ENCODE measurements at places on chromosomes 1 and 21. TPM values are rescaled to one million over a fixed set of nuclear protein-coding genes. Genes with fewer than 3 reads are reported as not detected.

GRCh38 chr1:13842497-13842896 is 142.5 kb downstream of the PRDM2 start:
- DNase-seq = no peak

CFAP45 gene
- polyA plus RNA-seq = 3.2 TPM

- DNase-seq = no peak
Measured at GRCh38 chr1:59805554-59805953, 9.2 kb upstream of the HOOK1 start.

CACHD1 gene
- 66.3 TPM for polyA plus RNA-seq

- no peak for DNase-seq
Measured at GRCh38 chr1:29884740-29885139, 648.4 kb downstream of the PTPRU start.

DNA sequence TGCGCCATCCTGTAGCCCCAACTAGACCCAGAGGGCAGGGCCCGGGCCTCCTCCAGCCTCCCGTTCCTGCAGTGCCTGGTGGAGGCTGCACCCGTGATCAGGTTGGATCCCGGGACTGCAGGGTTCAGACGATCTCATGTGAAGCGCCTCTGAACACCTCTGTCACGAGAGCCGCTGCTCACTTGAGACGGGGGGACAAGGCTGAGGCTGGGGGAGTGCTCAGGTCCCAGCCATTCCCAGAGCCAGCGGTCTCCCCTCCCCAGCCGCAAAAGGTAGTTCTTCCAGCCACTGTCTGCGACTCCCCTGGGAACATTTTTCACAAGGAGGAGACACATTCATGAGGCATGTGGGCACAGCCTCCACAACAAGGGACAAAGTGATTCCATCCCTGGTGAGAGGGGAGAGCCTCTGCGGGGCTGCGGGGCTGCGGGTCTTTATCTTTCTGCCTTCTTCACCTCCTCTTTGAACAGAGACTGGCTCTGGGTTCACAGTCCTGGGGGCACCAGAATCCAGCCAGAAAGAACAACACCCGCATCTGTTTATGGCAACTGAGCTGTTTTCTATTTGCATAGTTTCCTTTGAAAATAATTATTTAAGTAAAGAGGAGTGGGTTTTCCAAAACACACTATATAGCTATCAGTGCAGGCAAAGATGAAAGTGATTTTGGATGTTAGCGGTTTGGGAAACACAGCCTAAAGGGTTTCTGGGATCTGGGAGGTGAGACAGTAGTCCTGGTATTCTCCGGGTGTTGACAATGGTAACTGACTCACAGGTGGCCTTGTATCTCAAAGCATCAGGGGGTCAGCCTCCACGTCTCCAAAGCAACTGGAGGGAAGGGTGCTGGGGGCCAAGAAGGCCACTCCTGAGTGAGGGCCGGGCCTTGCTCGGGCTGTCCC is 13.0 kb upstream of the LDLRAP1 start:
- no peak for DNase-seq

NFASC gene
- 13.3 TPM for polyA plus RNA-seq

GRCh38 chr1:104780470-104781078 is 1030.9 kb downstream of the AMY1C start:
- DNase-seq = peak; percentile 23

DNA sequence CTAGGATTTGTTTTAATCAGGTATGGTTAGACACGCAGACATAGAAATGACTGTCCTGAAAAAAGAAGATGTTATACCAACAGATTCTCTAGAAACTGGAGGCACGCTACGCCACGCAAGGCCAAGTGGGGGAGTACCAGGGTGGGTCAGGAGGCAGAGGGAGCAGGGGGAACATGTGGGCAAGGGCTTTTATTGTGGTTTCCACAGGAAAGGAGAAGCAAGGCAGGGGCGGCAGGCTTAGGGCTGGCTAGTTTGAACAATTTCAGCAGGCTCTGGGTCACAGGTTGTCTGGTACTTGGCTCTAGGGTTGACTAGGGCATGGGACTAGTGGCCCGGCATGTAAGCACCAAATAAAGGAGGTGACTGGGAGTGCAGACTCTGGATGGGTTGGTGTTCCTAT is 7.2 kb downstream of the MTARC2 start:
- DNase-seq = no peak

DNA sequence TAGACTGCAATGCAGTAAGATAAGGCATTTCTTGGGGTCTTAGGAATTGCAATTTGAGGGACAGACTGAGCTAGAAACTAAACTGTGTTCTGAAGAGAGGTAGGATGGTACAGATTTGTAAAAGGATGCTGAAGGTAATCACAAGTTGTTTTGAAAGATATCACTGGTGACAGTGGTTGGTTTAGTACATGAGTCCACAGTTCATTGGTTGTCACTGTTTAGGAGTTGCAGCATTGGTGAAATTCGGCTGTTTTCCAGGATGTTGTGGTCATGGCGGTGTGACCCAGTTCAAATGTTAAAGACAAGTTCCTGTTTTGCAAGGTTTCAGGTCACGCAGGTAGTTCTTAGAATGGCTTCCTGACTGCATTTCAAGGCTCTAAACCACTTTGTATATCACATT is 292.8 kb upstream of the B3GALT2 start:
- DNase-seq = no peak

DNA sequence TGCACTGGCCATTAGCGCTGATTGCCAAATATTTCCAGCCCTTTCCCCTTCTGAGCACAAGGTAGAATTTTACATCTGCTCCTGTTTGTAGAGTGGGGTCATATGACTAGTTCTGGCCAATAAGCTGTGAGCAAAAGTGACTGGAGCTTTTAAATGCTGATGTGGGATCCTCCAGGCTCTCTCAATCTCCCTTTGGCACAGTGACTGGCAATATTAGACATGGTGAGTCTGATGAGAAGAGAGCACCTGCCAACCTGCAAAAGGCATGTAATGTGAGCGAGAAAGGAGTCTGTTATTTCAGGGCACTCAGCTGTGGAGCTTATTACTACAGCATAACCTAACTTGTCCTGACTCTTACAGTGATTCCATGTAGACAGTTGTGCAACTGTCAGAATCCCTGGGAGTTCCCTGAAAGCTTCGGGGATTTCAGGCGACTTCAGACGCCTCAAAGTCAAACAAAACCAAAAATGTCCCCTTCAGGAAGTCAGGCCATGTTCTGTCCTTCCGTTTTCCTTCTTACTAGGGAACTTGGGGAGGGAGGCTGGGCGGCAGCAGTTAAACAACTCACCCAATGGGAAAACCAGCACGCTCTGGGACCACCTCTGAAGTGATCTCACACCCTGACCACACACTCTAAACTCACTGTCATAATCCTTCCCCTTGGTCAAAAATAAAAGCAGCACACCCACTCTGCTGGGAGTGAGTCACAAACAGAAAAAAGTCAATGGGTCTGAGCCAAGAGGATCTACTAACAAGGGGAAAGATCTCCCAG is 3.6 kb upstream of the RASSF5 start:
- no peak for DNase-seq

DCDC2B gene
- 0.62 TPM for polyA plus RNA-seq
